Fibroblast of skin of right biceps (primary cell): ENCODE measurements at places on chromosomes 6 and 20.
A peak's percentile ranks its signal among the peaks of the same experiment; 100 is the strongest.

DNA sequence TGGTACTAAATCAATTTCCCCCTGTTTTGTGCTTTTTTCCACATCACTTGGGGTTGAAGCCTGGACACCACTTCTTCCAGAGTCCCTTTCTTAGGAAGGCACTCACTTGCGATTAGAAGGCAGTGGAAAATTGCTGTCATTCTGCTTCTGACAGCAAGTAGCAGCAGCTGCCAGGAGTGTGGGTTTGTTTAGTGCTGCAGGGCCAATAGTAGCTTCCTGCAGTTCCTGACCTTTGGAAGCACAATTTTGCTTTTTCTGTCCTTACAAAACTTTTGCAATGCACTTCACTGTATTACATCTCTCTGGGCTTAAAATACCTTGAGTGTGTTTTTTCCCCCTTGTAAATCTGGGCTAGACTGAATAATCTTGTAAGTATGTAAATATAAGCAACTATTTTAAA is 12.5 kb upstream of the HLA-DRA start:
- DNase-seq: no peak

DNA sequence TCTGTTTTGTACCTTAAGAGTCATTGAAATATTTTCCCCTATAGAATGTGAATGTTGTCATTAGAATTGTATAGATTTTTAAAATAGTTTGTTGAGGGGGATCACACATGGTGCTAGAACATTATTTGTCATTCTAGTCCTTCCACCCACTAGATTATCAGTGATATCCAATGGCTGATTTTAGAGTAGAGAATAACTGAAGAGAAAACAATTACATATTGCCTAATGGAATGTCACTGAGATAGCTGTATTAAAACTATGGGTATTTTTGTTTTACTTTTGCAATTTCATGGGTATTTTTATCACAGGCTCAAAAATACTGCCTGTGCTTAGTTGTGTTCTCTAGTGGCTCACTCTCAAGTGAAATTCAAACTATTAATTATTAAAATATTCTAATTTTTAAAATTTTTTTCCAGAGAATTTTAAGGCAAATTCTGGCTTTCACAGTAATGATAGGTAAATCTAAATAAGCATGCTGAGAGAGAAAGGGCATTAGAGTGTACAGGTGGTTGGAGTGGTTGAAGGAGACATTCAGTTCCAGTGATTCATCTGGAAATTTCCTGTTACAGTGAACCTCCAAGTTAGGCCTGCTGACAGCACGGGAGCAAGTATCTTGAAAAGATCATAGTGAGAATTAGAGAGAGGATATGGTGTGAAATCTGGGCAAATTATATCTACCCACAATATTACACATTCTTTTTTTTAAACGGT is 399.6 kb downstream of the NKAIN2 start:
- DNase-seq: no peak

- peak; percentile 45 for DNase-seq
Measured at GRCh38 chr20:7691647-7692269, 248.5 kb downstream of the HAO1 start.

GRCh38 chr6:24646771-24647170 is 780 bp upstream of the KIAA0319 start:
- peak; percentile 11 for DNase-seq

DNA sequence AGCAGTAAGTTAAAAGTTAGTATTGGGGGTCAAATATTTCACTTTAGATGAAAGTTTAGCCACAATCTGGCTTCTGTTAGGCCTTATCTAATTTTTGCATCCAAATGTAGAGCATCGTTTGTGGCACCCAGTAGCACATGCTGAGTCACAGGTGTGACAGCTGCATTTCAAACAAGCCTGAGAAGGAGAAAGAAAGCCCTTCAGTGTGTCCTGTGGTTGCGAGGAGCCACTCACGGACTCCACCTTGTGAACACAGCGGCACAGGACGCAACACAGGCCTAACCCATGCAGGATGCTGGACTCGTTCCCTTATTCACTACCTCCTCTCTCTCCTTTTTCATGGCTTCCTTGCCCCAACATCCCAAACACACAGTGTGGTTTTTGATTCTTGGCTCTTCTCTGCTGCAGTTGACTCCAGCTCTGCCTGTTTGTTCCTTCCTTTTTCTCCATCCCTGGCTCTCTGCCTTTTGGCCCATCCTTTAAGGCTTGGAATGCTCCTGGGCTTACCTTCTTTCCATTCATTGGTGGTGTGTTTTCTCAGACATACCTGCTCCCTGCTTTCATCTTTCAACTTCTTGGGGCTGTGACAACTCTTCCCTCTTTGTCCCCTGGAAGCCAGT is 124.2 kb downstream of the SLC16A10 start:
- no peak for DNase-seq

GRCh38 chr20:46304361-46304760 is 3.9 kb downstream of the CDH22 start:
- no peak for DNase-seq
